ENCODE measurements at places on chromosomes 3 and 15.

GRCh38 chr3:67947808-67948508 lies 293.5 kb upstream of the SUCLG2 start:
- DNase-seq, result peak; percentile 2

- DNase-seq, result no peak
Measured at GRCh38 chr3:192843723-192844485, 73.8 kb downstream of the MB21D2 start.

DNA sequence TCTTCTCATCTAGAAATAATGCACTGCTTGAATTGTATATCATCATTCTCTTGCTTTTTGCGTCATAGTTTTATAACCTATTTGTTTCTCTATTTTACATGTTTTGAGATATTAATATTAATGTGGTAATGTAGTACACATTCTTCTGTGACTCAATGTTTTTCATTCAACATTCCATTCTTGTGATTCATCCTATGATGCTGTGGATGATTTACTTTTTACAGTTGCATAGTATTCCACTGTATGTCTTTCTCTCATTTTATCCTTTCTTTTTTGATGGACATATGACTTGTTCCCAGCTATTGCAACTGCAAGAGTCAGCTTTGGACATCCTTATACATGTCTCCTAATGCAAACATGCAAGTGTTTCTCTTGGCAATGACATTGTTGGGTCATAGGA lies 20.6 kb upstream of the VEPH1 start:
- DNase-seq, result no peak

DNA sequence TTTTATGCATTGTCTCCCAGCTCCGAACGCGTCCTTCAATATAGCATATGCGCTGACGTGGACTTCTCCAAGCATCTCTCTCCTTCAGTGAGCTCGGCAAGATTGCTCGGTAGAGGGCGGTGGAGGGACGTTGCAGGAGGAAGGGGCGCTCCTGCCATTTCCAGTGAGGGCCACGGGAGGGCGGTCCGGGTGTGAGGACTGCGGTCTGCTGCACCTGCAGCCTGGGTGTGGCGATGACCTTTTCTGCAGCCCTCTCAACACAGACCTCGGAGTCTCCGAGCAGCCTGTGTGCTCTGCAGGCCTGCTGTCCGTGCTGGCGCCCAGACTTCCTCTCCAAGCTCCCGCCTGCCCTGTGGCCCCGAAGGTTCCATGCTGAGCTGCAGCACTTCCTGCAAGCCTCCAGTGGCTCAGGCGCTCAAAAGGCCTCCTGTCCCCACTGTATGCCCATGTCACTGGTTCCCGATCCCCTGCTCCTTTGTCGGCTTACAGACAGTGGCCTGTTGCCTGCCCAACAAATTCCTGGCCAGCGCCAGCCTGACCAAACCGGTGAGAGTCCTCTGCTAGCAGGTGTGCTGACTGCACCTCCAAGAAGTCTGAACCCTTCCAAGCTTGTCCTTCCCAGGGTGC lies 8.9 kb upstream of the RTP3 start:
- peak; percentile 95 for DNase-seq

Measured in activated CD4-positive, alpha-beta T cell treated with anti-CD3 and anti-CD28 coated beads, Interleukin-10, Interleukin-2, amounts not matched to agents 100 ng/mL and 50 ng/mL, durations not matched to agents 16 hours and 8 hours (primary cell).